ENCODE measurements at places on chromosomes 1 and 21. TPM values are rescaled to one million over a fixed set of nuclear protein-coding genes. Genes with fewer than 3 reads are reported as not detected.
A peak's percentile ranks its signal among the peaks of the same experiment; 100 is the strongest.

Gene ALG14
- total RNA-seq: 2.0 TPM

Gene TGFB2
- 5.3 TPM for total RNA-seq

Gene DNAI4
- total RNA-seq: 1.7 TPM

Gene OR2L3
- total RNA-seq: not detected

- no peak overlapping the region for H3K4me3 ChIP-seq
- peaks cover 15% of the 10 kb centered on the region for H3K4me1 ChIP-seq
- no peak for DNase-seq
- H3K27me3 ChIP-seq: no peaks in the 10 kb centered on the region
Observed at GRCh38 chr1:226640321-226641136, 92.0 kb downstream of the STUM start.

DNA sequence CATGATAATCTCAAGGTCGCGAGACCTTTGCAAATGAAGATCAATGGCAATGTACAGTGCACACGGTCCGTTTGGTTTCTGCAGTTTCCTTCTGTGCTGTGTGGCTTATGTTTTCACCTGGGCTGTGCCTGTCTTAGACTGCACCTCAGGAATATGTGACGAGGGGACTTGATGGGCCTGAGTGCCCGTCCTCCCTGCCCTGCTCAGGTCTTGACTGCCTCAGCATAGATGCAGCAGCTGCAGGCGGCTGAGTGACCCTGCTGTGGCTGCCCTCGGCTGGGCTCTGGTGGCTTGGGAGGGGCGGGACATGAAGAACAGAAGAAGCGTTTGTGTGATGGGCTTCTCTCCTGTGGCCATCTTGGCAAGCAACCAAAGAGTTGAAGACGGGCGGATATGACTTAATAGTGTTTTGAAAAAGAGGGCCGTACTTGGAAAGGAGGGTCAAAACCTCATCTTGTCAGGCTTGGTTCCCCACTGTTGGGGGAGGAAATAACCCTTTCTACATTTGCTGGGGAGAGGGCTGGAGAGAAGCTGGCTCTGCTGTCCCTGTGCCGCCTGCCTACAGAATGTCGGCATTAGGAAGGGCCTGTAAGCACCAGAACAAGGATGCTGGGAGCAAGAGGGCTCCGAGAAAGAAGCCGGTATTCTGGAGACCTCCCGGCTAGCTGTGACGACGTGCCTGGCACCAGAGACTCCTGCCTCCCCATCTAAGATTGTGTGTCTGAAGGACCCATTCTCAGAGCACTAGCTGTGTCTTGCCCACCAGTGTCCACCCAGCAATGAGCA lies 7.1 kb downstream of the MYBPHL start:
- H3K27me3 ChIP-seq: no peaks in the 10 kb centered on the region
- DNase-seq: peak; percentile 86
- H3K36me3 ChIP-seq: no peaks in the 10 kb centered on the region
- H3K27ac ChIP-seq: peak overlapping the region; percentile 86
- H3K4me1 ChIP-seq: peaks cover 26% of the 10 kb centered on the region

DNA sequence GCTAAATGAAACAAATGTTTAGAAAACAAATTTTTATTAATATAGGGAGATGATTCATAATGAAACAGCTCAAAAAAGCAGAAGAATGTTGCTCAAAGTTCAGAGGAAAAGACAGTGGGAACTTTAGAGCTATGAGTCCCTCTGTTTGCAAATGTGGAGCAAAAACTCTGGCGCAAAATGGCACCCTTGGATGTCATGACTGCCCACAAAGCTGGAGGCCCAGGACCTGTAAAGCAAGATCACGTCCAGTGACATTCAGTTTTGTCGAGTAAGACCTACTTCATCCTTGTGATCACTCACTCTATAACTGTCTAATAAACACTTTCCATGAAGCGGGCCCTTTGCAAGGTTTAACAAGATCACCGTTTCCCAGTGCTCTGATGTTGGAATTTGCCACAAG lies 9.1 kb upstream of the EXO1 start:
- no peak overlapping the region for H3K4me3 ChIP-seq
- H3K27ac ChIP-seq: peak overlapping the region; percentile 66
- H3K27me3 ChIP-seq: no peaks in the 10 kb centered on the region

- H3K27ac ChIP-seq: no peak overlapping the region
- no peak for DNase-seq
- peaks cover 13% of the 10 kb centered on the region for H3K4me1 ChIP-seq
- H3K36me3 ChIP-seq: peaks cover 3% of the 10 kb centered on the region
- no peak overlapping the region for H3K4me3 ChIP-seq
Observed at GRCh38 chr1:170699696-170700095, 35.8 kb downstream of the PRRX1 start.

- DNase-seq: no peak
- H3K36me3 ChIP-seq: peaks cover 3% of the 10 kb centered on the region
- H3K4me1 ChIP-seq: peaks cover 3% of the 10 kb centered on the region
- H3K27ac ChIP-seq: no peak overlapping the region
- H3K27me3 ChIP-seq: no peaks in the 10 kb centered on the region
Observed at GRCh38 chr1:193192586-193192985, 6.2 kb upstream of the B3GALT2 start.

DNA sequence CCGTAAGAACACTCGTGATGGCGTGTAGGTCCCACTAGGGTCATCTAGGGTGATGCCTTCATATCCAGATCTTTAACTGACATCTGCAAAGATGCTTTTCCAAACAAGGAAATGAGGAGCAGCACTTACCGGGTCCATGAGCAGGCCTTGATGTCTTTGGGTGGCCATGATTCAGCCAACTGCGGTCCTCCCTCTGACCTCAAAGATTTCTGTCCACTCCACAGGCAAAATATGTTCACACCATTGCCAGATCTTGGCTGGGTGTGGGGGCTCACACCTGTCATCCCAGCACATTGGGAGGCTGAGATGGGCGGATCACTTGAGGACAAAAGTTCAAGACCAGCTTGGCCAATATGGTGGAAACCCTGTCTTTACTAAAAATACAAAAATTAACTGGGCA lies 18.2 kb downstream of the TRPM2 start:
- H3K4me1 ChIP-seq: no peaks in the 10 kb centered on the region
- no peak overlapping the region for H3K27ac ChIP-seq
- no peaks in the 10 kb centered on the region for H3K36me3 ChIP-seq
- peaks cover 3% of the 10 kb centered on the region for H3K27me3 ChIP-seq

GRCh38 chr21:46078978-46079351 lies 18.9 kb upstream of the COL6A2 start:
- no peaks in the 10 kb centered on the region for H3K27me3 ChIP-seq
- H3K27ac ChIP-seq: peak overlapping the region; percentile 66
- no peak for DNase-seq
- H3K4me3 ChIP-seq: no peak overlapping the region
- no peaks in the 10 kb centered on the region for H3K36me3 ChIP-seq
- peaks cover 24% of the 10 kb centered on the region for H3K4me1 ChIP-seq

DNA sequence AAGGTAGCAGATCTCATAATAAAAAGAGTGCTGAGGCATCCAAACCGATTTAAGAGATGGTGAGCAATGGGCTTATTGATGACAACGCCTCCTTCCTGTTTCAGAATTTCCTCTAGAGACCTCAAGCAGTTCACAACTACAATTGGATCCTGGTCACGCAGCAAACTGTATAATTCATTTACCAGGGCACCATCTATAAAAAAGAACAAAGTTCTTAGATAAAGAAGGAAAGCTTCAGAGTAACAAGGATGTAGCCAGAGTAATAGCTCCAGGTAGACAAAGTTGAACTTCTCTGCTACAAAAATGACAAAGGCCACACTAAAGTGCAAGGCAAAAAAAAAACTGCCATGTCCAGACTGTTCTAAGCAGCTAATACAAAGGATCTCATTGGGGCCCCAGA lies 3.4 kb downstream of the AP4B1 start:
- no peaks in the 10 kb centered on the region for H3K4me1 ChIP-seq
- no peaks in the 10 kb centered on the region for H3K27me3 ChIP-seq
- H3K27ac ChIP-seq: no peak overlapping the region
- peaks cover 9% of the 10 kb centered on the region for H3K36me3 ChIP-seq

DNA sequence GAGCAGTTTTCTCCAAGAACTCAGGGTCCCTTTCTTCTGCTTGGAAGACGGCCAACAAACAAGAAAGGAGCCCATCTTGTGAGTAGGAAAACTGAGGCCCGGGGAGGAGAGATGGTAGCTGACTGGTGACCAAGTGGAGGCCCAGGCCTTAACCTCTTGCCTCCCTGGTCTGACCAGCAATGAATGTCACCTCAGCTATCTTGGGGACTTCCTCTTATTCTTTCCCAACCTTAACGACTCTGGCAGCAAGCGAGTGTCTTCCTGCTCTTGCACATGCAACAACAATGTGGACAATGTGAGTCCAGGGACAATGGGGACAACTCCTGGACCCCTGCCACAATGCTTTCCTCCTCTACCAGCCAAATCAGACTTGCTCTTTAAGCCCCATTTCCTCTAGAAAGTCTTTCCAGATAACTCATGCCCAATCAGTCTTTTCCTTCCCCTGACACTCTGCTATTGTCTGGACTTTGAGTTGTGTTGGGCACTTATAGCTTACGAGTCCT lies 12.6 kb downstream of the HSPG2 start:
- H3K4me3 ChIP-seq: no peak overlapping the region
- no peak for DNase-seq
- no peaks in the 10 kb centered on the region for H3K27me3 ChIP-seq
- peaks cover 59% of the 10 kb centered on the region for H3K4me1 ChIP-seq
- H3K27ac ChIP-seq: no peak overlapping the region
- H3K36me3 ChIP-seq: peaks cover 5% of the 10 kb centered on the region

- H3K36me3 ChIP-seq: no peaks in the 10 kb centered on the region
- no peaks in the 10 kb centered on the region for H3K27me3 ChIP-seq
- no peak for DNase-seq
- peak overlapping the region; percentile 90 for H3K27ac ChIP-seq
- H3K4me3 ChIP-seq: peak overlapping the region; percentile 80
Observed at GRCh38 chr1:112956544-112957132, 642 bp upstream of the SLC16A1 start.

DNA sequence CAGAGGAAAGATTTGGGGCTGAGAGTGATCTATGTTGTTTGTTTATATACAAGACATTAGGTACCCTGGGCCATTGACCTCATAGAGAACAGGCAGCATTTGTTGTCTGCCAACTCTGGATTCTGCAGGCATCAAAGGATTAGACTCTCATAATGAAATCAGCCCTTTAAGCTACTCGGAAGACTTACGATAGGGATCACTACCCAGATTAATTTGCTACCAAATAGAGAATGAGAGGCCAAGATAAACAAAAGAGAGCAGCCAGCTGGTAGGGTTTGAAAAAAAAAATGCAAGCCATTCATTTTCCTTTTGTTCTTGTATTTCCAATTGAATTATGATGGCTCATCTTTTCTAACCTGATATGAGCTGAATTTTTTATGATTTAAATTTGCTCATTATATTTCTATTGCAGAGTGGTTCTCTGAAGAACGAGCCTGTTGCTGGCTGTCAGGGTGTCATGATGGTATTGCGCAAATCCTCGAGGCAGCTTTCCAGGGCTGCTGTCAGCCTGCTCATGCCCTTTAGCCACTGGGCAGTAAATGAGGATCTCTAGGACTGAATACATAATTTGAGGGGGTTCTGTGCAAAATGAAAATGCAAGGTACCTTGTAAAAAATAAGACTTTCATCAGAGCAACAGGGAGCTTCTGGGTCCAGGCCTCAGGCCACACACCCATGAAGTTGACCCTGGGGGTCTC lies 116.4 kb upstream of the KCNJ15 start:
- H3K27me3 ChIP-seq: peaks cover 6% of the 10 kb centered on the region
- peak overlapping the region; percentile 63 for H3K27ac ChIP-seq
- DNase-seq: peak; percentile 25

GRCh38 chr1:210117681-210118170 lies 114.9 kb upstream of the SERTAD4 start:
- H3K36me3 ChIP-seq: no peaks in the 10 kb centered on the region
- DNase-seq: no peak
- H3K4me1 ChIP-seq: no peaks in the 10 kb centered on the region
- no peaks in the 10 kb centered on the region for H3K27me3 ChIP-seq

DNA sequence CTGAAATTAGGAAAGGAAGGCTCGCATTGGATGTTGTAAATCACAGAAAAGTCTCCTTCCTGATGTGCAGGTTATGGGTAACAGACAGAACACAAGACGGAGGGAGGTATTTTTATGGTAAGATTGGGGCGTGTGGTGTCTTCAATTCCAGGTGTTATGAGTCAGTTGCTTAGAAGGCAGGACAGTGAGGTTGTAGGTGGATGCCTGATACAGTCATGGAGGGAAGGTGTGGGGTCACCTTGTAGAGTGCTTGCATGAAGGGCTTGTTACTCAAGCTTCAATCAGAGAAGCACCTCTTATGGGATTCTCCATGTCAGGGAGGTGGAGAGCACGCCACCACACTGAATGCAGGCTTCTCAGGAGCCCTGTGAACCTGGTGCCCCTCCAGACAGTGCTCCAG lies 63.1 kb downstream of the C1orf21 start:
- peaks cover 1% of the 10 kb centered on the region for H3K4me1 ChIP-seq
- H3K36me3 ChIP-seq: no peaks in the 10 kb centered on the region
- no peak for DNase-seq
- H3K27ac ChIP-seq: no peak overlapping the region

DNA sequence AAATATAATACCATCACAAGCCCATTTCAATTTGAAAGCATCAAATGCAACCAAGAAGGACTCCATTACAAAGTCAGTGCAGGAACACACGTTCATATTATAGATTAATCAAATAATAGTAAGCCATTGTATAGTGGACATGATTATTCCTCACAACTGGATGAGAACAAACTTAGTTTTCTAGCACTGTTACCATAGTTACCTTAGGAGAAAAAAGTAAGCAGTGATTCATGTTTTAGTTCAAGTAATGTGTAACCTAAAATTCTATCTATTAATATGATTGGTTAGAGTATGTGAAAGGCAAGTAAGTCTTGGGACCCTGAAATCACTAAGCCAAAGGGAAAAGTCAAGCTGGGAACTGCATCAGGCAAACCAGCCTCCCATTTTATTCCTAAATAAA lies 15.2 kb downstream of the SSX2IP start:
- no peak overlapping the region for H3K27ac ChIP-seq
- peak; percentile 50 for DNase-seq
- H3K4me1 ChIP-seq: no peaks in the 10 kb centered on the region
- H3K27me3 ChIP-seq: no peaks in the 10 kb centered on the region

DNA sequence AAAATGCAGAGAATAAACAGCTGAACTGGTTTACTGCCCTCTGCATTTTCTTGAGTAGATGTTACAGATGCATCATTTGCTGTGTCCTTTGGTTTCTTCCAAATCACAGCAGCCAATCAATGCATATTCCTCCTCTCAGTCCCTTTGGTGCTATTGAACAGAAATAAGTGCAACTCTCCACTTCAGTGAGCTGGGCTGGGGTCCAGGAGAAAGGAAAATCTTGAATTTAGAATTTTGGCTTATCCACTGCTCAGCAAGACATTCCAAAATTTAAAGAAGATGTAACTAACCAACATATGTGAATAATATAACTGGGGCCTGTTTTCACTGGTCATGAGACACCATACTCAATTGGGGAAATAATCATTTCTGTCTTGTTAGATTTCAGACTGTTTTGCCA lies 39.2 kb downstream of the PRMT6 start:
- no peak for DNase-seq
- H3K27ac ChIP-seq: no peak overlapping the region
- H3K4me3 ChIP-seq: no peak overlapping the region
- H3K36me3 ChIP-seq: no peaks in the 10 kb centered on the region

DNA sequence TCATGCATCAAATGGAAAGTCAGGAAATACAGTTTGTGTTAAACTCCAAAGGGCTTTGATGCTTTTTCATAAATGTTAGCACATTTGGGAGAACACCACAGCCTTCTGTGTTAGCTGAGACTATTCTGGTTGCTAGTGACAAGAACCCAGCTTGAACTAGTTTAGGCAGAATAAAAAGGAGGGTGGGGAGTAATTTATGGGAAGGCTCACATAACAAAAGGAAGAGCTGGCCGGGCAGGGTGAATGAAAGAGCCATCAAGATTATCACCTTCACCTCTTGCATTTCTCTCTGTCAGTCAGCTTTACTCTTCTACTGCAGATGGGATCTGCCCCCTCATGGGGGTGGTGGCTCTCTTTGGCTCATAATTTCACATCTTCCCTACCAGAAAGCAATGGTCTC lies 75.4 kb upstream of the VTCN1 start:
- DNase-seq: no peak
- no peaks in the 10 kb centered on the region for H3K4me1 ChIP-seq
- H3K27me3 ChIP-seq: peaks cover 7% of the 10 kb centered on the region
- H3K36me3 ChIP-seq: no peaks in the 10 kb centered on the region

Data from IMR-90 (cell line).